ENCODE measurements at places on chromosomes 12 and 14.

GRCh38 chr12:116556964-116557698 lies 2.0 kb upstream of the MAP1LC3B2 start:
- no peak for DNase-seq

DNA sequence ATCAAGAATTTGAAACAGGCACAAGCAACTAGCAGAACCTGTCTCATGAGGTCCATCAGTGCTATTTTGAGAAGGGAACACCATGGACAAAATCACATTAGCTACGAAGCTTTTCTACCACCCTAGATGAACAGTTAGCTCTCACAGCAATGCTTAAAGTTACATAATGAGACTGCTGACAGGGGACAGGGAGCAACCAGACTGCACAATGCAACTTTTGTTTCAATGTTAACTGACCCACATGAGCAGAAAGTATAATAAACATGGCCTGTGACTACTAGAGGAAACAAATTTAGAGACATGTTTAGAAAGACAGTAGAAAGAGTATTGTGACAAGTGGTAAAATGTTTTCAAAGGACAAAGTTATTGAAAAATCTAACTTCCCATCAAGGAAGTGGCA lies 282.8 kb downstream of the CEP128 start:
- DNase-seq, result no peak

DNA sequence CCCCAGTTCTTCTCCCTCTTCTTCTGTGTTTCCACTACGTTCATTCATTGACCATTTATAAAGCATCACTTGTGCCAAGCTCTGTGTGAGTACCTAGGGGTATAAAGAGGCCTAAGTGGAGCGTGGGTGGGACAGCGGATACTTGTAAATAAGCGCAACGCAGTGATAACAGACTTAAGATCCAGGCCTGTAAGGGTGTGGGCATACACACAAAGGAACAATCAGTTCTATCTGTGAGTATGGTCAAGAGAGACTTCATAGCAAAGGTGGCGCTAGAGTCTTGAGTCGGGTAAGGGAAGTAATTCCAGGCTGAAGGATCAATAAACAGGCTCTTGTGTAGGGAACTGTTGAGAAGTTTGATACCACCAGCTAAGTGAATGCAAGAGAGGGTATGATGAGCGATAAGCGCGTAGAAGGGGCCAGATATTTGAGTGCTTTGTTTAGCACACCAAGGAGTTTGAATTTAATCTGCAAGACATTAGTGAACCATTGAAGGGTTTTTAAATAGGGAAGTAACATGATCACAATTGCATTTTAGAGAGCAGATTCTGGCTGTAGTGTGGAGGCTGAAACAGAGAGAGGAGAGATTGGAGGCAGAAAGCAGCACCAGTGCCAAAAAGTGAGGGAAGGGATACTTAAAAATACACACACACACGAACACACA lies 1.0 kb upstream of the GXYLT1 start:
- no peak for DNase-seq

DNA sequence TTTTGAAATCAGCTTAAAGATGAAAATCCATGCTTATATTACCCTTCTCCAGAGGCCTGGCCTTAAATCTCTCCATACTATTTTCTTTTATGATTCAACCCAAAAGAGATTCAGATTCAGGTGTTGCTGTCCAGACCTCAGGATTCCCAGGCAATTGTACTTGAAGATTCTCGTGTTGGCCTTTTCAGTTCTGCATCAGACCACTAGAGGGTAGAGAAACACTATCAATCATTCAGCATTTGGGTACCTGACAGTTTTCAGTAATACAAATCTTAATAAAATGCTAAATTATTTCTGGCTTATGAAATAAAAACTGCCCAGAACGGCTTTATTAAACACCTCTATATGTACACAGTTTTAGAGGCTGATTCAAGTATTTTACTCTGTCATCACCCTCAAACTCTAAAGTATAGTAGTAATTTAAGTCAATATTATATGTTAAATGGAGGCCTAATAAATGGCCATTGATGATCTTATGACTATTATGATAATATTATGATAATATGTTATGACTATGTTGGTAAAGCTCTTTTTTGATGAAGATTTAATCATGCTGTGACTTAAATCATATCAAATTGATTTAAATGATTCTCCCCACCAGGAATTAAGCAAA lies 301.1 kb downstream of the DUSP6 start:
- DNase-seq, result peak; percentile 59

DNA sequence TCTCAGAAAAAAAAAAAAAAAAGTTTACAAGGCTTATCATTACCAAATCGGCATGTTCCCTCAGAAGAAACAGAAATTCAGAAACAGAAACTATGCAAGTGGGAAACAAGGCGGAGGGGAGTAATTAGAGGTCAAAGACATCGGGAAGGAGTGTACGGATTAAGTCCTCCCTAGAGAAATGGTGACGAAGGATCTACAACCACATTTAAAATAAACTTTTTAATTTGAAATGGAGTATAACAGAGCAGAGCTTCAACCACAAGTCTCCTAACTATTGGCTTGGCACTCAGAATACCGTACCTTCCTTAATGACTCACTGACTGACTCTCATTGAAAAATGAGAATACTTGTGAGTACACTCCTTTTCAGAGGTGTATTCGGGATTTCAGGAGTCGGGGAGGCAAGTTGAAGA lies 908 bp downstream of the ENTPD5 start:
- DNase-seq, result no peak

GRCh38 chr12:102769323-102769916 lies 147.6 kb downstream of the PAH start:
- peak; percentile 63 for DNase-seq

- no peak for DNase-seq
These were observed 48.2 kb downstream of the PPM1H start for GRCh38 chr12:62886796-62887195.

GRCh38 chr12:87679251-87679650 lies 349.9 kb downstream of the C12orf50 start:
- no peak for DNase-seq
